Hematopoietic multipotent progenitor cell treated with erythropoietin and hydrocortisone succinate and interleukin-3 and kit ligand, for 17 days (in vitro differentiated cells): ENCODE measurements at places on chromosomes 5 and 9.

DNA sequence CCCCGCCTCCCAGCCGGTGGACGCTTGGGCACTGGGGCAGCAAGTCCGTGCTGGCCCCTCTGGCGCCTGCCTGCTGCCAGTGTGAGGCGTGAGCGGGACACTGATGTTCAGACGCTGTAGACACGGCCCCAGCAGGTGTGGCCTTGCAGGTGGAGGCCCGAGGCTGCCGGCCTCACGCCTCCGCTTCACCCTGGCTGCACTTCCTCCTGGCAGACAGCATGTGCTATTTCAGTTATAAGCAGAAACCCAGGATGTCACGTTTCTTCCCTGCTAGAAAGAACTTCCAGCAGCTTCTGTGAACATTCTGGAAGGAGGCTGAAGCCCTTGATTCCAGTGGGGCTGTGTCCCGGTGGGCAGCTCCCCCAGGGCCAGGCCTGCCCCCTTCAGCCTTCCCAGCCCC, 114.8 kb upstream of the FCN2 start:
- no peak for DNase-seq

GRCh38 chr5:34932947-34933346, 3.6 kb downstream of the DNAJC21 start:
- no peak for DNase-seq

- no peak for DNase-seq
These were observed 121.2 kb upstream of the GRHPR start for GRCh38 chr9:37301042-37301853.

DNA sequence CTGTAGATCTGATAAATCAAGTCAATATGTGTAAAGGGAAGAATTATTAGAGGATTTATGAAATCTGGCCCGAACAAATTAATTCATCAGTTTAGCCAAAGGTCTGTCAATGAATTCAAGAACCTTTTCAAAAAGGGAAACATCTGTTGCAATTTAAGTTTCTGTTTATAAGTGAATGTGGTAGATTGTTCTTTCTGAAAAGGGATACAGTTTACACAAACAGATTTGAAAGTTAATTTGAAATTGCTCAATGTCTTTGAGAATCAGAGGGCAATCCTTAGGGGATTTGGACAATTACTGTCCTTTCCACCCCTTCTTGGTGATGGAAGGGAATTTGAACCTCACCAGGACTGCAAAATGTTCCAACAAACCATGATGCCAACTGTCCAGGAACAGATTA, 29.7 kb upstream of the ERCC6L2 start:
- DNase-seq, result no peak
